ENCODE measurements at places on chromosomes 3 and 15. TPM values are rescaled to one million over a fixed set of nuclear protein-coding genes. Genes with fewer than 3 reads are reported as not detected.

Gene RAD51
- 12.9 TPM for total RNA-seq

Gene PLA2G4D
- total RNA-seq, result not detected

Gene SPSB4
- total RNA-seq, result not detected

Gene IQCF5
- not detected for total RNA-seq

Gene TIMP4
- 11.3 TPM for total RNA-seq

Gene SHC4
- total RNA-seq, result 0.67 TPM

Gene SEMA3F
- total RNA-seq, result 40.2 TPM

Gene EOMES
- total RNA-seq, result not detected

Gene USP3
- 27.1 TPM for total RNA-seq

Gene NMNAT3
- total RNA-seq, result 0.84 TPM

Gene FANCD2OS
- total RNA-seq, result not detected

Gene IL16
- total RNA-seq, result 0.34 TPM

Gene KIF7
- 7.6 TPM for total RNA-seq

Gene GOLGA8Q
- total RNA-seq, result not detected

Measured in bronchus fibroblast of lung (primary cell).